Stimulated activated CD4-positive, alpha-beta T cell treated with anti-CD3 and anti-CD28 coated beads, TNF-alpha, amount 100 ng/mL, for 1 hour (primary cell): ENCODE measurements at places on chromosomes 3 and 15.

DNA sequence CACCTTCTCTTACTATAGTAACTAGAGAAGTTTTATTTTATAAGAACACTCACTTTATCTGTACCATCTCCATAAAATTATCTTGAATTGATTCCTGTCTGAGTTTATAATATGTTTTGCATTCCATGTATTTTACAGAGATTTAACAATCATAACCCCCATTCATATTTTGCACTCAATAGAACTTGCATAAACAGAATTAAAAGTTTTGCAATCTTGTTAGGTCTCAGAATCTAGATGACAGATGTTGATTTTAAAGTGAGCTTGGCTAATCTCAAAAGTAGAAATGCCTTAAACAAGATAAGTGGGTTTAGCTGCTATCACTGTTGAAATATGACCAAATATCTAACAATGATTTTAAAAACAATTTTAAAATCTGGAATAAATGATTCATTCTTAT is 107.9 kb upstream of the EPHA6 start:
- DNase-seq = no peak

GRCh38 chr15:68310804-68311463 is 33.4 kb downstream of the FEM1B start:
- DNase-seq = no peak

DNA sequence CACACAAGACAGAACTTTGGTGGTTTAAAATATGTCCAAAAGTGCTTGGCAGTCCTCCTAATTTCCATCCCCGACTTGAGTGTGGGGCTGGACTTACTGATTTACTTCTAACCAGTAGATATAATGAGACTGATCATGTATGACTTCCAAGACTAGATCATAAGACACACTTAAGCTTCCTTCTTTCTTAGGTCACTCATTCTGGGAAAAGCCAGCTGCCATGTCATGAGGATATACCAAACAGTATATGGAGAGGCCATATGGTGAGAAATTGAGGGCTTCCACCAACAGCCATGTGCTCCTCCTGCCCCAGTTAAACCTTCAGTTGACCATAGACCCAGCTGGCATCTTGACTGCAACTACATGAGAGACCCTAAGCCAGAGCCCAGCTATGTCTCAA is 282.8 kb upstream of the PROK2 start:
- no peak for DNase-seq

DNA sequence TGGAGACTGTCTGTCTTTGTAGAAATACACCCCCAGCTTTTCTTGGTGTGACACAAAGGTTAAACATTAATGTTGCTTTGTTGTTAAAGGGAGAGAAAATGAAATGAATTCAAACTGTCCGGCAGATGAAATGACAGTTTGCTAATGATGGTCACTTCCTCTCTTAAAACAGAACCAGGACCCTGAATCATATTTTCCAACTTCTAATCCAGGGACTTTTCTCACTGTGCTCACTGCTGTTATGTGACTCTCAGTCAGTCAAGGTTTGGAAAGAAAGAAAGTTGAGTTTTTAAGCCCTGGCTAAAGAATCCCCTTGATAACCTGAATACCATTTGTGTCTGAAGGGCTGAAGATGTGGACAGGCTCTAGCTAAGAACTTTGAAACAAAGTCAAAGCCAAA is 215.8 kb downstream of the AGBL1 start:
- DNase-seq = no peak

GRCh38 chr15:57548835-57549234 is 42.9 kb upstream of the MYZAP start:
- DNase-seq = no peak

DNA sequence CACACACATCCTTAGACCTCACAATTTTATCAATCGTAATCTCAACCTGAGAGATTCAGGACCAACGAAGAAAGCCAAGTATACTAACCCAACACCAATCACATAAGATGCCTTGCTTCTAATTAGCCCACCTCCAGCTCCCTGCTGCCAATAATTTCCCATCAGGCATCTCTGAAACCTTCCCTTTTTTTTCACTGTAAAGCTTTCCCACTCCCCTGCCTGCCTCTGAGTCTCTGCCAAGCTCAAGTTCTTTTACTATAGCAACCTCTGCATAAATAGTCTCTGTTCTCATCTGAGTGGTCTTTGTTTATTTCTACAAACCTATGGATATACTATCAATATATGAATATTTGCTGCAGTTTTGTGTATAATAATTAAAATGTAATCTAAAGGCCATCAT is 86.5 kb downstream of the PIK3CB start:
- no peak for DNase-seq

- no peak for DNase-seq
Observed at GRCh38 chr3:117074826-117075225, 365.2 kb downstream of the TUSC7 start.

GRCh38 chr3:111352585-111352984 is 189.4 kb upstream of the CD96 start:
- no peak for DNase-seq

DNA sequence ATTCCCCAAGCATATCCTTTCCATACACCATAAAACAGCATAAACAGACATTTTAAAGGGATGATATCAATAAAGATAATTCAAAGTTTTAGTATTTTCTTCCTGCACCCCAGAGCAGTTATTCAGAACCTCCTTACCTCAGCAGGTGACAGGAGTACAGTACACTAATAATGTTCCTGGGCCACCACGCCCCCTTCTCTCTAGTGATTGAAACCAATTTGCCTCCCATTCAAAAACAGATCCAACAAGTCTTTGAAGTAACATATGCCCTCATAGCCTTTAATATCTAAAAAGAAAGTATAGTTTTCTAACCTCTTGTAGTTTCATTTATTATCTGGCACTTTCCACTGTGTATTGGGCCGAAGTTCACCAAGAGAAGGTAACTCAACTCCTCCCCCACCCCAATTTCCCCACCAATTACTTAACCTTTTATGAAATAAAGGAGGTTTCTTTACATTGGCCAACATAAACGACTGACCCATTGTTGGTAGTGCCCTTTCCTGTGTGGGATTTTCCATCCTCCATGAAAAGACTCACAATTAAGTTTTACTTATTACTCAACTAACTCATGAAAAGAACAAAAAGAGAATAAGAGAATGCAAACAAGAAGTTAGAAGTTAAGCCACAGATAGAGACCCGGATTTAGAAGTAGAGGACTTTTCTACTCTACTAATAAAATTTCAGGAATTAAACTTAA is 5.0 kb upstream of the ATP8B4 start:
- DNase-seq = no peak

DNA sequence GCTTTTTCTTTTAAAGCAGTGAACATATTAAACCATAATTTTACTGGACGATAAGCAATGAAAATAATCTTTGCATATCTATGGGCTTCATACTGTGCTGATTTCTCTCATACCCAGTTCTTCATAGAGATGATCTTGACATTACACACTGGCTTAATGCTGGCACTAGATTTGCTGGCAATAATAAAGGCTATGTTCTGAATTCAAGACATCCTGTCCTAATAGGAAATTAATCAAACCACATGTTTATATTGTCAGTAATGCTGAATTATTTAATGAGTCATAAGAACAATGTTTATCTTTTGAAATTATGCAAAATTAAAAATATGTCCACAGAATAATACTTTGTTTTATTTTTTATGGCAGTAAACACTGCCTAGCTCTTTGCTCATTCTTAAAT is 643.2 kb downstream of the OTOL1 start:
- no peak for DNase-seq

- no peak for DNase-seq
Observed at GRCh38 chr15:61661791-61662190, 398.5 kb downstream of the VPS13C start.

DNA sequence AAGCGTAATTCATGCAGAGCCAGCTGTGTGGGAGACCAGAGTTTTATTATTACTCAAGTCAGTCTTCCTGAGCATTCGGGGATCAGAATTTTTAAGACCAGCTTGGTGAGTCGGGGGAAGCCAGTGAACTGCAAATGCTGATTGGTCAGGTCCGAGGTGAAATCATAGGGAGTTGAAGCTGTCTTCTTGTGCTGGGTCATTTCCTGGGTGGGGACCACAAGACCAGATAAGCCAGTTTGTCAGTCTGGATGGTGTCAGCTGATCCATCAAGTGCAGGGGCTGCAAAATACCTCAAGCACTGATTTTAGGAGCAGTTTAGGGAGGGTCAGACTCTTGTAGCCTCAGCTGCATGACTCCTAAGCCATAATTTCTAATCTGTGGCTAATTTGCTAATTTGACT is 228.1 kb upstream of the ATP10A start:
- DNase-seq = no peak

GRCh38 chr3:26011276-26011675 is 221.4 kb downstream of the OXSM start:
- no peak for DNase-seq

DNA sequence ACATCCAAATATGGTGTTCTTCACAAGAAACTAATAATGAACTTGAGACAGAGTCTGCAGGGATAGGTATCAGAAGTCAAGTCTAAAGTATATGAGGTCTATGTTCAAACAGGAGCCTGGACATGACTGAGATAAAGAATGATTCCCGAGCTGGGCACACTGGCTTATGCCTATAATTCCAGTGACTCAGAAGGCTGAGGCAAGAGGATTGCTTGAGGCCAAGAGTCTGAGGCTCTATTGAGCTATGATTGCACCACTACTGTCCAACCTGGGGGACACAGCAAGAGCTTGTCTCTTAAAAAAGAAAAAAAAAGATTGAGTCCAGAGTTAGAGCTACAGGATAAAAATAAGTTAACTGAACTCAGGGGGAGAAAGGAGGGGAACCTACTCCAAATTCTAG is 246.5 kb downstream of the LRRN1 start:
- no peak for DNase-seq

DNA sequence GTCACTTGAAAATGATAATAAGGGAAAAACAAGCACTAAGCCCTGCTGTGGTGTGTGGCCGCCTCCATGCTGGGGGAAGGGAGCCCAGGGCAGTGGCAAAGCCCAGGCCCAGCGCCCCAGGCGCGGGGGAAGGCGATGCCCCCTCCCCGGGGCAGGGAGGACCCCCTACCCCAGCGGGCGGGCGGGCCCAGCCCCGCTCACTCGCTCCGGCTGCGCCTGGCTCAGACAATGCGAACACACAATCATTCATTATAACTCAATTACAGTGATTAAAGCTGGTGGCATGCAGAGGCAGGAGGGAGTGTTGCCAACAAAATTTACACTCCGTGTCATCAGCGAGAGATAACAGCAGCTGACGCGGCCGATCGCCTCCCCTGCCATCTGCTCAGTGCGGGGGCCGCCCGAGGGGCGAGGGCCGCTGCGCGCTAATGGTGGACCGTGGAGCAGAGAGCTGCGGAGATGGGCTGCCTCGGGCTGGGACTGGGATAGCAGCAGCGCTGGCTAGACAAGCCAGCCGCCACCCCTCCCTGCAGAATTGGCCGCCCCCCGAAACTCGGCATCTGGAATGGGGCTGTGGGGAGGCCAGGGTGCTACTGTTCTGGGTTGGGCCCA is 64.1 kb downstream of the TLE3 start:
- no peak for DNase-seq

- DNase-seq = no peak
Observed at GRCh38 chr3:149658744-149659497, 1.1 kb upstream of the WWTR1 start.

GRCh38 chr3:1394188-1394587 is 301.4 kb downstream of the CNTN6 start:
- DNase-seq = no peak

- DNase-seq = no peak
Observed at GRCh38 chr3:100030346-100030745, 84.0 kb downstream of the FILIP1L start.

DNA sequence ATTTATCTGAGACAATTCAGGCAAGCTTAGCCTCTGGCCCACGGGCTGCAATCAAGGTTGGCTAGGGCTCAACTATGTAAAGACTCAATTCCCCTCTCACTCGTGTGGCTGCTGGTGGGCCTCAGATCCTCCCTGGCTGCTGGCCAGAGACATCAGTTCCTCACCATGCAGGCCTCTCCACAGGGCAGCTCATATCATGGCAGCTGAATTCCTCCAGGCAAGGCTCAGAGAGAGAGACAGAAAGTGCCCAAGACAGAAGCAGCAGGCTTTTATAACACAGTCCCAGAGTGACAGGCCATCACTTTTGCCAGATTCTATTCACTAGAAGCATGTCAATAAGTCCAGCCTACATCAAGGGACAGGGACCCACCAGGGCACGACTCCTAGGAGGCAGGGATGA is 63.2 kb downstream of the XXYLT1 start:
- no peak for DNase-seq

GRCh38 chr3:158508481-158508880 is 62.5 kb upstream of the MLF1 start:
- DNase-seq = no peak

GRCh38 chr3:50587806-50588758 is 18.8 kb downstream of the HEMK1 start:
- DNase-seq = no peak

GRCh38 chr15:29664406-29664805 is 157.9 kb downstream of the TJP1 start:
- no peak for DNase-seq

DNA sequence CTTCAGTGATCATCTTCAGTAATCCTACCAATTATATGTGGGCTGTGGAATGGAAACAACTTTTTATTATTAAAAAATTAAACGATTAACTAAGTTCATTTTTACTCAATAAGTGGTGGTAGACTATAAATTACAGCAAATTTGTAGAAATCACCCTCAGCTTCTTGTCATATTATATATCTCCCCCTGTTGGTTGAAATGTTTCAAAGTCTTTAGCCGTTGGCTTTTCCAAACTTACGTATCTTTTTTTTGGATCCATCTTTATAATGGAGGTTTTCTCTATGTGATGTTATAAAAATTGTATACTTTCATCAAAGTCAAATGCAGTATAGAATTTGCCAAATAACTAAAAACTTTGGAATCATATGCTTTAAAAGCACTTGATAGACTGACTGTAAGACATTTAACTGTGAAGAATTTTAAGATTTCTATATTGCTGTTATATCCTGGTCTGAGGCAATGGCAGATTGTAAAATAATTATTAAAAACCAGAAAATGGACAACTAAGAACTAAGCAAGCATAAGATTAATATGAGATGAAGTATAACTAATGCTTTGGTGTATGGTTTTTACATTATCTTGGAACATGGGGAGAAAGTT is 44.7 kb downstream of the ATP11B start:
- no peak for DNase-seq

- no peak for DNase-seq
Observed at GRCh38 chr3:184380185-184380626, 352 bp downstream of the CHRD start.
